ENCODE measurements at places on chromosomes 2 and 18.

DNA sequence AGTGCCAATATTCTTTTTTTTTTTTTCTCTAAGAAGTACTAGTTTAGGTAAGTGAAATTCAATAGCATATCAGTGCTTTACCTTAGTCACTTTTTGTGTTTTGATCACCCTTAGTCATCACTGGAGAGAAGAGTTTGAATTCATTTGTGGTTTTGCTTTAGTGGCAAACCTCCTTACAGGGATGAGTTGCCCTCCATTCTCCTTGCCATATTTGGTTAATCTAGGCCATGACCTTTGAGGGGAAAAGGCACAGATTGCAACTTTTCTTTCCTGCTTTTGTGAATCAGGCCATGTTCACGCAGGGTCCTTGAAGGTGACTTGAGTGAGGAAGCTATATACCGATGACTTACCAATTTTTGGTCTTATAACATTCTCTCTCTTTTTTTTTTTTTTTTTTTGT lies 34.4 kb downstream of the PLEKHA3 start:
- DNase-seq, result no peak

DNA sequence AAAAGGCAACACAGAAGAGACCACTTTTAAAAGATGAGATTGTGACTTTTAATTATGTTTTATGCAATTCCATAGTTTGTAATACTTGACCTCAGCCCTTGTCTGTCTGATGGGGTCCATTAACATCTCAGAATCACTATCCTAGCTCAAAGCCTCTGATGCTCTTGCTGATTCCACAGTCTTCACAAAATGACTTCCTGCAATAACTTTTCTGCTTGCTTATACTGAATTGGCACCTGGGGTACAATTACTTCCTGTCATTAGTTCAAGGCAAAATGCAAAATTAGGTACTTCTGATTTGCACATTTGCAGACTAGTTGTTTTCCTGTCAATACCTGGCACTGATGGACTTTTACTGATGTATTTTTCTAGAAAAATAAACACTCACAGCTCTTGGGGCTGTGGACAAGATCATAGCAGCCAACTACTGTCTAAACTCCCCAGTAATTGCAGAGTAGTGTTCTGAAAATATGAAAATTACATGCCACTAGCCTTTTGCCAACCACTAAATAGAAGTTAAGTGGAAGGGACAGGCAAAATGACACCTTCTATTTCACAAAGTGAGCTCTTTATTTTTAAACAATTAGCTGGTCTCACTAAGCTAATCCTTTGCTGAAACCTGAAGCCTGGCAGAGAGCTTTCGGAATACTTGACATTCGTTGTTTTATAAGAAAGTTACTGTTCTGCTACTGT lies 129.1 kb downstream of the PIEZO2 start:
- DNase-seq, result no peak

GRCh38 chr2:144267239-144267638 lies 252.7 kb downstream of the ZEB2 start:
- DNase-seq, result no peak

- DNase-seq, result no peak
Measured at GRCh38 chr2:11945139-11946126, 199.0 kb downstream of the LPIN1 start.

GRCh38 chr2:99822474-99823207 lies 319.7 kb downstream of the AFF3 start:
- no peak for DNase-seq

DNA sequence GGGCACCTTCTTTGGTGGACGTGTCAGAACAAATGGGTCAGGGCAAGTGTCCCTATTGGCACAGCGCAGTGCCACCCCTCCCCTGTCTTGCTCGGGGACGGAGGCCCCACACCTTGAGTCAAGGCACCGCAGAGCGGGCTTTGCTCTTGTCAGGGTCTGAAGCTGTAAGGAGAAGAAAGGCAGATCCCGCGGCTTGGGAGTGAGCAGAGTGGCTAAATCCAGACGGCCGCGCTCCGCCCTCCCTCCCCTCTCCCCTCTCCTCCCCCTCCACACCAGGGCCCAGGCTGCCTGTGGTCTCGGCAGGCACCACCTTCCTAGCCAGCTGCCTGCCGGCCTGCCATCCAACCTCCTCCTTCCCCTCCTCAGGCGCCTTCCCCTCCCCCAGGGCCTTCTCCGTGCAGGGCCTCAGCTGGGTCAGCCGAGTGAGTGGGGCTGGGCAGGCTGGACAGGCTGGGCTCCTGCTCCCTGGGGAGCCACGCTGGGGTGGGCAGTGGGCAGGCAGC lies 25.8 kb downstream of the SPEG start:
- DNase-seq, result no peak

DNA sequence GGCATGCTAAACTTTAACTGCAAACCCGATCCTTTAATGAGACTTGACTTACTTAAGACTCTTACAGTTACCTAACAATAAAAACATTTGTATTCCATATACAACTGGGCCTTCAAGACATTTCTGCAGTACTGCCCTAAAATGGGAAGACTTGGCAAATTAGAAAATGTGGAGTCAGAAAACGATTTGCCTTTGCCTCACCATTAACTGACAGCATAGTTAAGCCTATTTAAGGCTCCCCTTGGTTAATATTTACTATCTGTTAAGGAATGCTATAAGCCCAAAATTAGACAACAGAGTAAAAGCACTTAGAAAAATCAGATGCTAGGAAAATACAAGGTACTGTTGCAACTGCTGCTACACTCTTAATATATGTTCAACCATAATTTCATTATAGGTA lies 18.7 kb downstream of the TYW5 start:
- no peak for DNase-seq

- no peak for DNase-seq
Measured at GRCh38 chr2:137981112-137981656, 16.9 kb downstream of the HNMT start.

DNA sequence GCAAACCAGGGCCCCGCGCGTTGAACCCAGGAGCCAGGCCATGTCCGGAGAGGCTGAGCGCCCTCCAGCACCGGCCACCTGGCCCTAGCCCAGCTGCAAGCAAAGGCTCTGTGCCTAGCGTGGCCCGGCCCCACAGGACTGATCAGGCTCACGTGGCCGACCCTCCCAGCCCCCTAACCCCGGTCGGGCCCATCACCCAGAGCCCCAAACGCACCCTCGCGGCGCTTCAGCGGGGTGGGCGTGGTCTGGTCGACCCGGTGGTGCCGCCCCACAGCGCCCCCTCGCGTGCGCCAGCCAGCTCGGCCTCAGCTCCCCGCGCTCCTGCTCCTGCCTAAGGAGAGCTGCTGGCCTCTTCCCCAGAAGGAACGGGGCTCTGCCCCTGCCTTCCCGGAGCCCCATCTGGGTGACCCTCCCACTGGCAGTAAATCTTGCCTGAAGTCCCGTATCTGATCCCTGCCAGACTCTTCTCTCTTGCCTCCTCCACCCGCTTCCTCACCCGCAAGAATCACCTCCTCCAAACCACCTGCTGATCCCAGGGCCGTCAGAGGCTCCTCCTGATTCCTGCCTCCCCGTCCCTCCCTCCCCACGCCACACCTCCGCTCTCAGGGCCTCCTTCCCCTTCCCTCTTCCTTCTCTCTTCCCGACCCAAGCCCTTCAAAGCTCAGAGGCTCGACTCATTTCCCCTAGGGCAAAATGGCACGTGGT lies 12.3 kb upstream of the TEX51 start:
- DNase-seq, result no peak

GRCh38 chr2:178513876-178514275 lies 33.6 kb downstream of the PLEKHA3 start:
- DNase-seq, result no peak

Measured in SW480 (cell line).